ENCODE measurements at places on chromosomes 5 and 9.
A peak's percentile ranks its signal among the peaks of the same experiment; 100 is the strongest.

- peak; percentile 80 for DNase-seq
Observed at GRCh38 chr9:137316012-137316981, 14.2 kb upstream of the NRARP start.

GRCh38 chr5:125595095-125595494 is 828.1 kb upstream of the GRAMD2B start:
- DNase-seq, result no peak

DNA sequence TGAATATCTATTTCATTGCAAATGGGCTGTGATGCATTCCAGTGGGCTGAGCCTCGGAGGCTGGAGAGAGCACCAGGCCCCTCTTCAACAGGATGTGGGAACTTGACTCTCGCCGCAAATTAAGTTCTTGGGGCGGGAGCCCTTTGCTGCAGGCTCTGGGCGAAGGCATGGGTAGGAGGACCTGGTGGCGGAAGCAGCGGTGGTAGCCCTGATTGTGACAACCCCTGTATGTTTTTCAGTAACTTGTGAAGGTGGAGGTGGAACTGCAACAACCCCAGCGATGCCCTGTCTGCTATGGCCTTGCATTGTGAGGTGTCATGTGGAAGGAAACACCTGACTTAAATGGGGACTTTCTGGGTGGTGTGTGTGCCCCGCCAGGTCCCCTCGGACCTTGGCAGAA is 9.4 kb downstream of the FYB1 start:
- no peak for DNase-seq

DNA sequence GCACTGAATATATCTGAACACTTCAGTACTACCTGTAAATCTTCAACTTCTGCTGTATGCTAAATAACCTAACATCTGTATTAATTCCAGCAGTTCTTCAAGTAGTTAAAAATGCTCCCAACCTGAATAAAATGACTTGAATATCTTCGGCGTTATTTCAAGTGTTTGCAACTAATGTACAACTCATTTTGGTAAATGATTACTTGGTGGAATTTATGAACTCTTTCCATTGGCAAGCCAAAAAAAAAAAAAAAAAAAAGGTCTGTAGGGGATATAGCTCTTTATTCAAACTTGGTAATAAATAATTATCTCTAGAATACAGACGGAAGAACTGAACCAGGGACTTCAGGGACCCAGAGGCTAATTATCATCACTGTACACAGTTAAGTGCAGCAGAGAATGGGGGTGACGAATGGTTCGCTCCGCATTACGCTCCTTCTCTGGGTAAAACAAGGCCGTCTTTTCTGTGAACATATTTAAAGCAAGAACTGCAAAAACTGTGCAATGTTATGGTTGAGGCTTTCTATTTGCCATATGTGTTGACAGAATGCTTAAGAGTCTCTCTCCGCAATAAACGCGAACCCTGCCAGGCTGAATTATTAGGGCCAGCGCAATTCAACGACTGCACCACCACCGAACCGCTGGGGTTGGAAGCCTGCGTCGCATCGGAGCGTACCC is 1.9 kb upstream of the ERBIN start:
- no peak for DNase-seq

DNA sequence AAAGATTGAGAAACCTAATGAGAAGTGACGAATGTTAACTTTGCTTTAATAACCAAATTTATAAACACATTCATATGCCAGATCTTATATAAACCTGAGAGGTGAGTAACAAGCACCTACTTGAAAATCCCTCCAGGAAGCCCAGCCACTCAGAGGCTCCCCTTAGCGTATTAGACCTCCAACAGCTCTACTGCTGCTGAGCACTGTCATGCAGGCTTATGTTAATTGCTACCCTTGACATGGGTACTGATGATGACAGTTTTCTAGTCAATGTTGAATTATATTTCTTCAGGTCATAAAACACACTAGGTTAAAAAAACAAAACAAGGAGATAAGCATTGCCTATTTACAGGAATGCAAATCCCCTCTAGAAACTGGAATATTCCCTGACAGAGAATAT is 161.2 kb downstream of the MPDZ start:
- no peak for DNase-seq

- no peak for DNase-seq
Observed at GRCh38 chr5:119009131-119009530, 20.8 kb upstream of the DTWD2 start.

DNA sequence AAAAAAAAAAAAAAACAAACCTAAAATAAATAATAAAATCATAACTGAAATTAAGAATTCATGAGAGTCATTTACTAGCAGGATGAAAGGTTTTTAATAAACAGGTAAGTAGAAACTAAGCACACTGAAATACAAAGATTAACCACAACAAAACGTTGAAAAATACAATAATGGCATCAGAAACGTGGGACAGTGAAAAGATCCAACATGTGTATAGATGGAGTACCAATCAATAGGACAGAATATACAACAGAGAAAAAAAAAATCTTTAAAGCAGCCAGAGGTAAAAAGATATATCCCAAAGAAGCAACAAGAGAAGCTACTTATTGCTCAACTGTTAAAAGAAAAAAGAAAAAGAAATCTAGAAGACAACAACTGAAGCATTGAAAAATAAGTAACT is 75.2 kb downstream of the RICTOR start:
- no peak for DNase-seq

- DNase-seq, result no peak
Observed at GRCh38 chr9:83642793-83643192, 19.9 kb downstream of the IDNK start.

DNA sequence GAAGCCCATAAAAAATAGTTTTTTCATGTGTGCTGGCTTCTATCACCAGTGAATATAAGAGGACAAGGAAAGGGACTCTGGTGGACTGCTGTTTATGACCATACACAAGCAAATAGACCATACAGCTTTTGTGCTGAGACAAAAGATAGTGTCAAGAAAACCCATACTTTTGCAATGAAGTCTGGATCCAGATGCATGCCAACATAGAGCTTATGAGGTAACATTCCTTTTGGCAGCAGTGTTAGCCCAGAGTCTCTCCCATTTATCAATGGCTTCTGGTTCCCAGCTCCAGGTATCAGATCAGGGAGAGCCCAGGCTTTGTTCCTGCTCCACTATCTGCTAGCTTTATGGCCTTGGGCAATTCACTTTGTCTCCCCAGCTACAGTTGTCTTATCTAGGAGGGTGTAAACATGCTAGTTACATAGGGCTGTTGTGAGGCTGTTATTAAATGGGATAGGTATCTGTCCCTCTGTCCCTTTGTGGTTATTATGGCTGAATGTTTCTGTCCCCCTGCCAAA is 55.6 kb downstream of the CCDC192 start:
- no peak for DNase-seq

DNA sequence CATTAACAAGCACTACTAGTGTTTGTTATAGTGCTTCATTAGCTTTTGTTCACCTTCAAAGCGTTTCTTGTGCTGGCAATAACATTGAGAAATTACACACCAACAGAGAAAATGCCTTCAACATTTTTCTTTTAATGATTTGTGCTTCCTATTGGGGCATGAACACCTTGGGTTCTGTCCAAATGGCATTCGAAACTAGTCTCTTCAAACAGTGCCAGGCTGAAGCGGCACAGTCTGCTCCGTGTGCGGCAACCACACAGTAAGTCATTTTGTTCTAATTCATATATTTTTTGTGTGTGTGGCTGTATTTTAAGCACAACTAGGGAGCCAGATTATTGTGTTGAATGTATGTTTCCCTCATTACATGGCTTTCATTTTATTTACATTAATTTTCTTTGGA is 414.7 kb upstream of the SGCD start:
- DNase-seq, result no peak

DNA sequence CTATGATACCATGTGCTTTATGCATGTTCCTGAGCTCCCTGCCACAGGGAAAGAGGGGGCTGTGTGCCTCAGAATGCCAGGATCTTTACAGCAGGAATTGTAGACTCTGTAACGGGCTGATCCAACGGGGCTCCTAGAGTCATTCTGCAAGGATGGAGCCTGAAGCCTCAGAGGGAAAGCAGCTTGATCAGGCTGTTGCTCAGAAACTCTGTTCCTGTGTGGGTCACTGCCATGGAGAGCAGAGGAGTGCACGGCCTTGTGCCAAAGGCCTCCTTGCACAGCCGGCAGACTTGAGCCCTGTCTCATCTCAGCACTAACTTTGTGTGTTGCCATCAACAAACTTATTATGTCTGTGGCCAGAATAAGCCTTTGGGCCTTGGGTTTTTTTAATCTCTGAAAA is 51.8 kb downstream of the AMBP start:
- DNase-seq, result no peak

- DNase-seq, result no peak
Observed at GRCh38 chr5:160460377-160461049, 38.9 kb downstream of the PTTG1 start.

DNA sequence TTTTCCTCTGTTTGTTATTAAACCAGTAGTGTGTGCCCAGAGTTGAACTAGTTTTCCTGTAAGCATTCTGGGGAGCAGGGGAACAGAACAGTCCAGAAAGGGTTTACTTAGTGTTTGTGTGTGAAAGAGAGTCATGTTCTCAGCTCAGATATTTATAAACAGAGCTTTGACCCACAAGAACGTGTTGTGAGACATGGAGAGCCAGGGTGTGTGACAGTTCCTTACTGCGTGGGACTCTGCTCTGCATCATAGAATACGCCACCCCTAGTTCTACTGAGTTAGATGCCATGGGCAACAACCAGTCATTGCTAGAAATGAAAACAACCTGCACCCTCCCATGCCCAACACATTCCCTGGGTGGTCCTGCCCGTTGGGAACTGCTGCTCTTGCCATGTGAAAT is 330.7 kb downstream of the NDUFS4 start:
- no peak for DNase-seq

DNA sequence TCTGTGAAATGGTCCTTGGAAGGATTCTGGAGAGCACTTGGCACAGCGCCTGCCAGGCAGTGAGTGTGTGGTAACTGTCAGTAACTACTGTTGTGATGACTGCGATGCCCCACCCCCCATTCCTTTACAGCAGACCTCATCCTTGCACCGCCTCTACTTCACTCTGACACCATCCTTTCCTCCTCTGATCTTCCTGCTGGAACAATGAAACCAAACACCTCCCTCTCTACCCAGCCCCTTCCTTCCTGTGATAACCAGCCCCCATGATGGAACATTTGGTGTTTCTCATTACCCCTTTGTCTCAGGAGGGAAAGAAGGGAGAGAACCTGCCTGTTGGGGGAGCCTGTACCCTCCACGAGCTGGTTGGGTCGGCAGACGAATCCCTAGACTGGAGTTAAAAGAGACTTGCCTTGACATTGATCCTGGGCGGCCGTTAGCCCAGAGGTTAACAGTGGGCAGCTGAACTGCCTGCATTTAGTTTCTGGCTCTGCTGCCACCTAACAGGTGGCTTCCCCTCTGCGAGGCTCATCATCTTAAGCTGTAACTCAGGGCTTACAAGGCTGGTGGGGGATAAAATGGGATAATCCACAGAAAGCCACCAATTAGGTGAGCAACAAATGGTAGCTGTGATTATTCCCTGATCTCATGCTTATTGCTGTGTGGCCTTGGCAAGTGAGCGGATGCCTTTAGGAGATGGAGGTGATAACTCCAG is 34.2 kb upstream of the GRPEL2 start:
- no peak for DNase-seq

GRCh38 chr5:111997711-111998110 is 240.7 kb upstream of the NREP start:
- no peak for DNase-seq

DNA sequence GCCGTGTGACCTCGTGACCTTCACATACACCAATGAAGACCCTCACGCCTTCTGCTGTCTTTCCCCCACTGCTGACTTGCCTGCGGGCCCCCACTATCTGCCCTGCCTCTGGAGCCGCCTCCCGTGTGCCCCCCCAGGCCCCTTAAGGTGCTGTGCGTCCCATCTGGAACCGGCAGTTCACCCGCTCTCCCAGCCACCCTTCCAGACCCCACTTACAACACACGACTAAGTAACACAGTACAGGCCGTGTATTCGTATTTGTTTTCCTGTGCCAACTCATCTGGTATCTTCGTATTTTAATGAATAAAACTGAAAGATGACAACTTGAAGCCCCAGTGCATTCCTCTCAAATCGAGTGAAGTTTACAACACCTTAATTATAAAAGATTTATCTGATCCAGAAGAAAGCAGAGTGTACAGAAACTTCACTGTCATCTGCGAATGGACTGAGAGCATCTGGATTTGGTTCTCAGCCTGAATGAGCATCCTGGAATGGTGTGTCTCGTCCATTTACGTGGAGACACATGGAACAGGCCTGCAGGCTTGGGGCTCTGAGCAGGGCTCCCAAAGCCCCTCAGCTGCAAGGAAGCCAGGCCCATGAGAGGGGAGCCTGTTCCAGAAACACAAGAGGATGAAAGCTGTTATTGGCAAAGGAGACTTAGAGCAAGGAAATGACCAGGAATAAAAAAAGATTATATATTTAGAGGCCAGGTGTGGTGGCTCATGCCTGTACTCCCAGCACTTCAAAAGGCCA is 21.9 kb upstream of the TERT start:
- DNase-seq, result peak; percentile 13
